ENCODE measurements at places on chromosomes 2 and 18.

- DNase-seq = no peak
Measured at GRCh38 chr2:225072444-225072843, 30.2 kb upstream of the DOCK10 start.

DNA sequence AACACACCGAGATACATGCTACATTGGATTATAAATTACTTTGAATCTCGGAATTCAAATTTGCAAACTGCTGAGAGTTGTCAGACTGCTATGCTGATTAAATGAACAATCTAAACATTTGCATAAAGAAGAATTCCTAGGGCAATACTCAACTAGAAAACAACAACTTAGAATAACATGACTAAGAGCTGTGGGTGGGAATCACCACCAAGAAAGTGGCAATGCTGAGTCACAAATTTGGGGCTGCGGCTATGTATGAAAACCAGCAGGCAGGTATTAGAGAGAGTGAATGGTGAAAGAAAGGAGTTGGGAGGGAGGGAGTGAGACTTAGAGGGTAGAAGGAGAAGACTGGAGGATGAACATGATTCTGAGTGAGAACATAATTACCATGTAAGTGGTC lies 559.5 kb downstream of the PIK3C3 start:
- DNase-seq = no peak

DNA sequence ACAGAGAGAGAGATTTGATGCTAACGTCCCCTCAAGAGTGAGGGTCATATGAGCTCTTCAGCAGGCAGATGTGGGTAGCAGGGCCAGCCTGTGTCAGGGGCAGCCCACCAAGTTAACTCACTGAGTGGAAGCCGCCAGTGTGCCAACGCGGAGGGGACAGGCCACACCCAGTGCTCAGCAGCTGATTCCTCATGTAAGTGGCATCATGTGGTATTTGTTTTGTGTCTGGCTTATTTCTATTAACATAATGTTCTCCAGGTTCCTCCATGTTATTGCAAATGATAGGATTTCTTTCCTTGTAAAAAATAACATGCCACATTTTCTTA lies 4.0 kb downstream of the IMP4 start:
- DNase-seq = no peak

- no peak for DNase-seq
Measured at GRCh38 chr2:160201849-160202539, 1.9 kb upstream of the ITGB6 start.

DNA sequence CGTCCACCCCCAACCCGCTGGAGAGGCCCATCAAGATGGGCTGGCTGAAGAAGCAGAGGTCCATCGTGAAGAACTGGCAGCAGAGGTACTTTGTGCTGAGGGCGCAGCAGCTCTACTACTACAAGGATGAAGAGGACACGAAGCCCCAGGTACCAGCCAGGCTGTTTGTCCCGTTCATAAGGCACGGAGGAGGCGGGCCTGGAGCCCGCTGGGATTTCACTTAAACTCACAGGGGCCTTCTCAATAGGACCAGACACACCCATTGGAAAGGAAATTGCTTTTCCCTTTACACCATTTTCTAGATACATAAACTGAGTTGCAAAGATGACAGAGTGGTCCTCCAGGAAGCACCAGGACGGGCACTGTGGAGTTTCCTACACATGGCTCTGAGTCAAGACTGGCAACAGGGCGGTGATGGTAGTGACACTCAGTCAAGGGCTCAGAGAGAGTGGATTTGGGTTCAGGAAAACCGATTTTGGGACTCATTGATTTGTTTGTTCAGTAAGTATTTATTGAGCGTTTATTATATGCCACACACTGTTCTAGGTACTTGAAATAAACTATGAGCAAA lies 40.7 kb downstream of the ARHGAP25 start:
- DNase-seq = no peak

- DNase-seq = no peak
Measured at GRCh38 chr2:157696036-157696435, 67.4 kb upstream of the ACVR1C start.

- no peak for DNase-seq
Measured at GRCh38 chr2:191910518-191910917, 63.6 kb upstream of the CAVIN2 start.

GRCh38 chr2:160721089-160722040 lies 227.8 kb upstream of the RBMS1 start:
- DNase-seq = no peak

GRCh38 chr2:240509667-240510512 lies 47.9 kb downstream of the ANKMY1 start:
- no peak for DNase-seq

DNA sequence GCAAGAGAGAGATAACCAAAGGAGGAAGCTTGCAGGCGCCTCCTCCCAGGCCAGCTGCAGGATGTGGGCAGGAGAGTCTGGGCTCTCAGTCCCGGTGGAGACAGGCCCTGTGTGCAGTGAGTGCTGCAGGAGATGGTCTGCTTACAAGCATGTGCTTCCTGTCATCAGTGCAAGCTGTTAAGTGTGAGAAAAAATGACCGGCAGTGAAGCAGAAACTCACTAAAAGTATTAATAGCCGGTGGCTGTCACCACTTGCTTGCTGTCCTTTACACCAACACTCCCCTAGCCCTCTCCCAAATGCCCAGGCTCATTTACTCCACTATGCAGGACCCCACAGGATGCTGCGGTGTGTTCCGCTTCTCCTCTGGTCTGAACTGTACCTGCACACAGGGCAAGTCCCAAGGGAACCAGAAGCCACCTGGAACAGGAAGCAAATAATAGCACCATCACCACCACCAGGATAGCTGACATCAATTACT lies 435.6 kb upstream of the HS6ST1 start:
- DNase-seq = no peak

GRCh38 chr2:37323176-37323780 lies 1.4 kb downstream of the PRKD3 start:
- no peak for DNase-seq

DNA sequence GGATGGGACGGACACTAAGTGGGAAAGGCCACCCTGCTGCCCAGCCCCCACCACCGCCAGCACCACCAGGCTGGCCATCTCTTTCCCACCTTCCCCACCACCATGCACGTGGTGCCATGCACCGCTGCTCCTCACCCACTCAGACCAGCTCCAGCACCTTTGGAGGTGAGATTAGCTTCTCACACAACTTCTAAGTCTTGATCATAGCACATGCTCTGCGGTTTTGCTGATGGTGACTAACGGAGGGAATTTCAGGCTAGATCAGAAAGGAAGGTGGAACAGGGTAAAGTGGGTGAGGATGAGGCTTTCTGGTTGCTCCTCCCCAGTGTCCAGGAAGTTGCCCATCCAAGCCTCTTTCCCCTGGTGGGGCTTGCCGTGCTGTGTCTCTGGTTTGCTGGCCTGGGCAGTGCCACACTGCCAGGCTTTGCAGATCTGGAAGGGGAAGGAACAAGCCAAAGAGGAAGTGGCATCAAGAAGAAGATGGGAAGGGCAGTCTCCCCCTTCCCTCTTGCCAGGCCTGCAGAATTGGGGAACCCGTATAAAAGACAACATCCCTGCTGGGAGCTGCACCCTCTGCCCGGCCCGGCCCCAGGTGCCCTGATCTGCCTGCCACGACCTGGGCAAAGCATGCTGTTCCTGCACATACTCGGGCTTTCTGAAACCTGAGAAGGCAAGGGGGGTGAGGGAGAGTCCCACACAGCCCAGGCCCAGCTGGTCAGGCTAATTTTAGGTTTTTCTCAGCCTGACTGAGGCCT lies 44.3 kb upstream of the CAB39 start:
- no peak for DNase-seq

- no peak for DNase-seq
Measured at GRCh38 chr18:53799134-53799533, 425.3 kb downstream of the MBD2 start.

DNA sequence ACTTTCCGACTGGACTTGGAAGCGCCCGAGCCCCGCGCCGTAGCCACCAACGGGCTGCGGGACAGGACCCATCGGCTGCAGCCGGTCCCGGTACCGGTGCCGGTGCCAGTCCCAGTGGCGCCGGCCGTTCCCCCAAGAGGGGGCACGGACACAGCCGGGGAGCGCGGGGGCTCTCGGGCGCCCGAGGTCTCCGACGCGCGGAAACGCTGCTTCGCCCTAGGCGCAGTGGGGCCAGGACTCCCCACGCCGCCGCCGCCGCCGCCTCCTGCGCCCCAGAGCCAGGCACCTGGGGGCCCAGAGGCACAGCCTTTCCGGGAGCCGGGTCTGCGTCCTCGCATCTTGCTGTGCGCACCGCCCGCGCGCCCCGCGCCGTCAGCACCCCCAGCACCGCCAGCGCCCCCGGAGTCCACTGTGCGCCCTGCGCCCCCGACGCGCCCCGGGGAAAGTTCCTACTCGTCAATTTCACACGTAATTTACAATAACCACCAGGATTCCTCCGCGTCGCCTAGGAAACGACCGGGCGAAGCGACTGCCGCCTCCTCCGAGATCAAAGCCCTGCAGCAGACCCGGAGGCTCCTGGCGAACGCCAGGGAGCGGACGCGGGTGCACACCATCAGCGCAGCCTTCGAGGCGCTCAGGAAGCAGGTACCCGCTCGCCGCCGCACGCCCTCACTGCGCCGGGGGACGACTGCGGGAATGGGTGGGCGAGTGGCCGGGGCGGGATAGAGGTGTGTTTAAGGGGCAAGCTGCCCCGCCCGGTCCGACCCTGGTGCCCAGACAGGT lies 713 bp downstream of the ATOH8 start:
- no peak for DNase-seq

Measured in left kidney (tissue), 8 donors.